ENCODE measurements at places on chromosomes 5 and 9.

GRCh38 chr9:130311408-130312140 lies 46.0 kb downstream of the HMCN2 start:
- DNase-seq, result no peak

DNA sequence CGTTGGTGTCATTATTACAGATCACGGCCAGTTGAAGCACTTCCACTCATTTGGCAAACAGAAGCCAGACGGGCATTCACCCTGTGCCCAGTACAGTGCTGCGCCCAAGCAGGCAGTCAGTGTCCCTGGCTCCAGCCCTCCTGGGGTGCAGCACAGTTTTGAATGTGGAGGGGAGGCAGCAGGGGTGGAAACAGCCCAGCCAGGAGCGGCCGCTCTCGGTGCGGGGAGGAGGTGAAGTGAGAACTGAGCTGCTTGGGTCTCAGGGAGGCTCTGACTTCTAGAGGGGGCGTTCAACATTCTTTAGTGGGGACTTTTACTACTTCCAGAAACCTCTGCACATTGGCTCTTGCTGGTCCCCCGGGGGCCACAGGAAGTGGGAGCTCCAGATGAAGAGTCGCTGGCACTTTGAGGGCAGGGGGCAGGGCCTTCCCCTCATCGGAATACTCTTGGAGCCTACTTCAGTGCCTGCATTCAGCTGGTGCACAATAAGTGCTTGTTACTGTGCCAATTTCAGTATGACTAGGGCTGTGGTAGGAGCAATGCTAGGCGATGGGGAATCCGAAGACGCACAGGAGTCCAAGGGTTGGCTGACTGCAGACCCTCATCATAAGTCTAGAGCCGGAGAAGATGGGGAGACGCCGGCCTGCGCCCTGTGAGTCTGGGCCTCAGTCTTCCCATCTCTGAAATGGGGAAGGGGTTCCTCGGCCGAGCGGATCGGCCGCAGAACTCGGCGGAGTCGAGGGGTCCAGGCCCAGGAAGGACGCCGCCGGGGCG lies 492 bp upstream of the NEK6 start:
- no peak for DNase-seq

- no peak for DNase-seq
These were observed 321.8 kb upstream of the ADCY2 start for GRCh38 chr5:7074176-7074575.

DNA sequence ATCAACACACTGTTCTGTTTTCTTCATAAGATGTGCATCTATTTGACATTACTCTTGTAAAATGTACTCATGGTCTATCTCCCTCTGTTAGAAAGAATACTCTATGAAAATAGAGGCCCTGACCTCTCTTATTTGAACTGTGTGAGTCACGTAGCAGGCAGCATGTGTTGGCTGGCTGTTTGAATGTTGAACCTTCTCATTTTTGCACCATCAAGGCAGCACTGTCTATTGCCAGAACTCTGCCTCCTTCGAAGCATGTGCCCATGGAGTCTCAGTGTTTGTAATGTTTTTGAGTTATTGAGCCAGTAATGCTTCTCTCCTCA lies 144.4 kb downstream of the ALDH1A1 start:
- DNase-seq, result no peak

DNA sequence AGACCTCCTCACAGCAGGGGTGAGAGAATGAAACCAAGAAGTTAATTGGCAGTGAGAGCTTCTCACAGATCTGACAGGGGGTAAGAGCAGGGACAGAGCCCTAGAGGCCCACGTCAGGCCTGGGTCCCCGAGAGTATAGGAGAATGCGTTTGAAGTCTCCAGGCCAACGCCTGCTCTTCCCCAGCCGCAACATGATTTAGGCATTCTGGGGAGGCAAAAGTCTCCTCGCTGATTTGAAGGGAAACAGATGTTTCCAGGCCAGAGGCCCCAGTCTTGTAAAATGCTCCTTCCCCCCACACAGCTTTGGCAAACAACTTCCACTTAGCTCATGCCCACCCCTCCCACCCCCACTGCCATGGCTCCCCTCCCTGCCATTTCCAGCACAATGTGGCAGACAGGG lies 239.2 kb upstream of the TRIM32 start:
- no peak for DNase-seq

- DNase-seq, result no peak
These were observed 470.6 kb upstream of the MPDZ start for GRCh38 chr9:13750061-13750460.

GRCh38 chr5:166909040-166909439 lies 1382.4 kb upstream of the WWC1 start:
- DNase-seq, result no peak

GRCh38 chr5:96111080-96111756 lies 149.6 kb upstream of the ELL2 start:
- DNase-seq, result no peak

DNA sequence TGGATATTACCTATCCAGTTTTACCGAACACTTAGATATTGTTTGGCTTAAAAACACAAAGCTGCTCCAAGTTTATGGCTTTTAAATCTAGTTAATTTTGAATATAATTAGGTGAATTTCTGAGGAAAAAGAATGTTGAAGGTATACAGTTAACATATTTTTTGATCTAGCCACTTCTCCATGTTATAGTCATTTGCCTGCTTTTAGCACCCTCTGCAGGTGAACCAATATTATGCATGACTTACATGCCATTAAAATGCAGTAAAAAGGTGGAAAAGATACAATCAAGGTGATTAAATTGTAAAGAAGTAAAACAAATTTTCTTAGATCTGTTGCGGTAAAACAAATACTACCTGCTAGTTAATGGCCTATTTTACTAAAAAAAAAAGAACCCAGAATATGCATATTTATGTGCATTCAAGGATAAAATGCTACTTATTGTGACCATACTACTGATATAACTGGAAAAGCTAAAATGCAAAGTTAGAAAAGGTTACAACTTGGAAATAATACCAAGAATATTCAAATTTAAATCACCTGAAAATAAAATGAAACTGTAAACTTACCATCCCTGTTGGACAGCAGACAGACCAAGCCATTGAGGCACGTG lies 132.1 kb downstream of the AP3B1 start:
- no peak for DNase-seq

GRCh38 chr9:5512658-5513452 lies 2.5 kb downstream of the PDCD1LG2 start:
- DNase-seq, result no peak

DNA sequence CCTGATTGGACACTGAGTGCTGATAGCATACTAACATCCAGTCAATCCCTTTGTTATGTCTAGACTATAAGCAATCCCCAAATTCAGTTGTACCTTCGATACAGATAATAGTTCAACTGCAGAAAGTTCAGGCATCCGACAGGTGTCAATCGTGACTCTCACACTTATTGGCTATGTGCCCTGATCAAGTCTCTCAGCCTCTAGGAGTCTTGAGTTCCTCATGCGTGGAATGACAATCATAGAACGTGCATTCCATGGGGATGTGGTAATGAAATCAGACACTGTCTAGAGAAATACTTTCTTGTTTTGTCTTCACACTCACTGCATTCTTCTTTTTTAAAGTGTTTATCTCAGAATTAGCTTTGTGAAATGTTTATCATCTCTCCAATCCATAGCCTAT lies 4.8 kb downstream of the ANKRD34B start:
- DNase-seq, result no peak

DNA sequence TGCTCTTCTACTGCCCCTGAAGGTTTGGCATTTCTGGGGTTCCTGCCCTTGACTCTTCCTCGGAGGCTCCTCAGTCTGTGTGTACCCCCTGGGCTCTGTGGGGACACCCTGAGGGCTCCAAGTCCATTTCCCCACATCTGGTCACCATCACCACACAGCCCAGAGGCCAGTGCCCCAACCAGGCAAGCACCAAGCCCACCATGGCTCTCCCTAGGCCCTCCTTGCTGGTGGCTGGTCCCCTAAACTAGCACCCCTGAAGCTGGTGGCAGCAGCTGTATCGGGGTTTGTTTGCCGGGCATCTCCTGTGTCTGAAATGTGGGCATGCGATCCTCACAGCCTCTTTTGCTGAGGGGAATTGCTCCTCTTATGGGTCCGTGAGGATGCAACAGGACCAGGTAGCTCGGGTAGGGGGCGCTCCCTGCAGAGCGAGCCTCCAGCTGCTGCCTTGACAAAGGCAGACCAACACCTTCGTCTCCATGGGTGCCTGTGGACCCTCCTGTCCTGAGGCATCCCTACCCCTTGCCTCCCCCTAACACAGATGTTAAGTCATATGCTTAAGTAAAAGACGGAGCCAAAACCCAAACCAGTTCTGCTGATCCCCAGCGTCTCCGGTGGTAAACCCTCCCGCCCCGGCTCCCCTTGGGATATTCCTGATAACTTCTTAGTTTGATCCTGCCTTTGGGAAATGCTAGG lies 138.9 kb upstream of the IRX4 start:
- DNase-seq, result no peak

GRCh38 chr5:136034492-136034891 lies 5.7 kb downstream of the TGFBI start:
- no peak for DNase-seq

DNA sequence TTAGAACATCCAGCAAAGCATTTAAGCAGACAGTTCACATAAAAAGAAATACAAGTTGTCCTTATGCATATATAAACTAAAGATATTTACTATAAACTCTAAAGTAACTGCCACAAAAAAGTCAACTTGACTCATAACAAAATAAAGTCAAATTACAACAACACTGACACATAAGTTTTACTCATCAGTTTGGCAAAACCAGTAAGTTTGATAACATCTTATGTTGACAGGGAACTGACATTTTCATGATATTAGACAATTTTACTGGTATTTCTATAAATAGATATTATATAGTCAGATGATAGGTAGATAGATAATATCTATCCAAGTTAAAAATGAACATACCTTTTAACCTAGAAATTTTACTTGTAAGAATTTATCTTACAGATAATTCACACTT lies 9.9 kb upstream of the TSLP start:
- DNase-seq, result no peak

- no peak for DNase-seq
These were observed 84.6 kb downstream of the COL5A1 start for GRCh38 chr9:134726026-134726721.

- DNase-seq, result no peak
These were observed 66.1 kb downstream of the KIF4B start for GRCh38 chr5:155079698-155080097.

DNA sequence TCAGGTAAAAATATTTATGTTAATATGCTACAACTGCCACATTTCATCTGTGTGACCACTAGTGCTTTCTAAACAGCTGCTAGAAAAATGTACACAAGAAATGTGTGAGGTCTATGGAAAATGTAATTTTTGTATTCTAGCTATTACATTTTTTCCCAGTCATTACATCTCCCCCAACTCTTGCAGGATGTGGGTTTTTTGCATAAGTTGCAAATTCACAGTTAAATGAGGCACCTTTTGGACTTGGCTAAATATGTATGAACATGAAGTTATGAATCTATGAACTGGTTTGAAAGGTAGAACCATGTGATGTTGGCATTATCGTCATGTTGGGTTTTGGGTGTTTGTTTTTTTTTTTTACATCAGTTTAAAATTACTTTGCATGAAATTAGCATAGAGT lies 590.4 kb upstream of the WWC1 start:
- DNase-seq, result no peak

- no peak for DNase-seq
These were observed 57.6 kb downstream of the PRELID2 start for GRCh38 chr5:145777445-145778063.

- no peak for DNase-seq
These were observed 53.7 kb downstream of the SYK start for GRCh38 chr9:90855208-90855902.

- no peak for DNase-seq
These were observed 42.1 kb upstream of the MAST4 start for GRCh38 chr5:66553916-66554575.

DNA sequence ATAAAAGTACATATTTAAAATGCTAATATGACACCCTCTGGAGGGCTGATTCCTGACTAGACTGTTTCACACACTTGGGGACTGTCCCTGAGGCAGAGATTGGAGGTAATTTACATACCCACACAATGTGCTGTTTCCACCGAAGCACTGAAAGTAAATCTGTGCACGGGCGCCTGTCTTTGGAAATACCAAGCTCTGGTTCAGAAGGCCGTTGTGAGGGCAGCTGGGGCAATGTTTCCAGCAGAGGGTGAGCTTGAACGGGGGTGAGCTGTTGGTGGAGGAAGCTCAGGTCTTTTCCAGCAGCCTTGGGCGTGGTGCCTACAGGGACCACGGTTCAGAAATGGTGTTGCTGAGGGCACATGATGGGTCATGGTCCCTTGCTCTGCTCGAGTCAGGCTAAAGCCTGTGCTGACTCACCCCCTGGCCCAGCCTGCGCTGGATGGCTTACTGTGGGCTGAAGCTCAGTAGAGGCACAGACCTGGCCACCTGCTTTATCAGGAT lies 25.8 kb upstream of the HMCN2 start:
- no peak for DNase-seq

GRCh38 chr9:91837981-91838731 lies 111.9 kb downstream of the ROR2 start:
- DNase-seq, result no peak

GRCh38 chr5:107739661-107740060 lies 68.9 kb upstream of the EFNA5 start:
- no peak for DNase-seq

DNA sequence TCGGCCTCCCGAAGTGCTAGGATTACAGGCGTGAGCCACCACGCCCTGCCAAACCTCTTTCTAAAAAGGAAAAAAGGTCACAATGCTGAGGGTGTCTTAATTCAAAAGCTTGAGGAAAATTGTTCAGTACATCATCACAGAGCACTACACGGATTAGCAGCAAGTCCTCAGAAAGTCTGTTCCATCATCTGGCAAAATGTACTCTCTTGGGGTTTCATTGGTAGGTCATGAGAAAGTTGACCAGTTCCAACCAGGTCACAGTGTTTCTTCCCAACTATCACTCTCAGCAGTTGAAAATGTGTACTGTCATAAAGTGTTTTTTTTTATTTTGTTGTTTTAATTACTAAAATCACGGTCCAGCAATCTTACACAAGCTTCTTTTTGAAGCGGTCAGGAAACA lies 299.6 kb downstream of the FBXL7 start:
- no peak for DNase-seq

DNA sequence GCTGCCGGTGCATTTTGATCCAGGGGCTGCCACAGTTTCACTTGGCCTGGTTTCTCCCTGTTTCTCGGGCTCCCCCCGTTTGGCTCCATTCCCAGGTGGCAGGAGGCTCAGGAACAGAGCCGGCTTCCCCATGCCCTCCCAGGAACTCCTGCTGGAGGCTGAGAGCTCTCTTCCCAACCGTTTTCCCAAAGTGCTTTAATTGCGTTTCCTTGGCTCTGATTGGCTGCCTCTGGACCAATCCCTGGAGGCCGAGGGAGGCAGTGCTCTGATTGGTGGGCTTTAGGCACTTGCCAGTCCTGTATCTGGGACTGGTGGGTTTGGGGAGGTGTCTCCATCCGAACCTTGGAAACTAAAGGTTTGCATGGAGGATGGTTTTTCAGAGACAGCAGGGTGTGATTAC lies 4.9 kb downstream of the TSPAN17 start:
- no peak for DNase-seq

Data from stimulated activated CD4-positive, alpha-beta T cell treated with anti-CD3 and anti-CD28 coated beads, Interleukin-1b, Interleukin-23, amount 100 ng/mL, for 24 hours (primary cell).